ENCODE measurements at places on chromosomes 2 and 18.

DNA sequence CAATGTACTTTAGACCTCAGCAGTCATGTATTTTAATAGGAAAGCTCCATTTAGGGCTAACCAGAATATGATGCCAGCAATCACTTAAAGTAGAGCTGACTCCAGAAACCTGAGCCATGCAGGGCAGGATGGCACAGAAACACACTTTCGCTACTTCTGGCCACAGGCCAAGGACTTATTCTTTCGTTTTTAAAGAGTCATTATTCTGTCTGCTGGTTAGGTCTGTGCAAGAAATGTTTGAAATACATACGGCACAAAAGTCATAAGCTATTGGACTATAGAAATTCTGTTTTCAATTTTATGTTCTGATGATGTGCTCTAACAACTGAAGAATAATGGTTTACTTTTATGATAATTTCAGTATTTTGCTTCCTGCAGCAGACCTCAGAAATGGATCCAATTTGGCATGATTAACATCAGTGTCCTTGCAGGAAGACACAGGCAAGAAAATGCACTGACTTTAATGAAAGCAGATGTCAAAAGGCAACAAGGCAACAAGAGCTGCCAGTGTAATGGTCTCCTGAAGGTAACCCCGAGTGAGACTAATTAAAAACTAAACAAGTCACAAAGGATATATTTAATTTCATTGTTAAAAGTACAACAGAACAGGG, 114.4 kb upstream of the CHRNA1 start:
- DNase-seq: no peak

GRCh38 chr2:98327776-98328175, 18.5 kb upstream of the CNGA3 start:
- DNase-seq: no peak

DNA sequence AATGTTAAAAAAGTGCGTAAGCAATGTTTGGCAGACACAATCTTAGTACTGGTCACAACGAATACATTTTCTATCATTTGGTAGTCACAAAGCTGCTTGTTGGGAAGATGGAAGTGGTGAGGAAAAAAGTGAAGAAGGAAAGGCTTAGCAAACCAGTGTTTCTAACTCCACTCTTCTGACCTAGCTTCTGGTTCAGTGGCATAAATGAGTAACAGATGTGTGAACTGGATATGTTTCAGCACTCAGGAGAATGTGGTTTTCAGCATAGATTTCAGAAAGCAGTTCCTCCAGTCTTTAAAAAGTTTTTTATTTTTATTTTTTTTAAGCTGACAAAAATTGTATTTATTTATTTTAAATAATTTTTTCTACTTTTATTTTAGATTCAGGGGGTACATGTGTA, 357.1 kb downstream of the CPS1 start:
- no peak for DNase-seq

GRCh38 chr2:131094463-131095281, 1.4 kb upstream of the FAM168B start:
- DNase-seq: no peak

- DNase-seq: no peak
Measured at GRCh38 chr2:10240911-10241610, 61.6 kb upstream of the HPCAL1 start.

GRCh38 chr2:3251946-3252345, 125.7 kb downstream of the EIPR1 start:
- DNase-seq: no peak

GRCh38 chr2:131016826-131017741, 76.2 kb downstream of the FAM168B start:
- DNase-seq: no peak

- DNase-seq: no peak
Measured at GRCh38 chr2:240559286-240559685, 871 bp upstream of the DUSP28 start.

DNA sequence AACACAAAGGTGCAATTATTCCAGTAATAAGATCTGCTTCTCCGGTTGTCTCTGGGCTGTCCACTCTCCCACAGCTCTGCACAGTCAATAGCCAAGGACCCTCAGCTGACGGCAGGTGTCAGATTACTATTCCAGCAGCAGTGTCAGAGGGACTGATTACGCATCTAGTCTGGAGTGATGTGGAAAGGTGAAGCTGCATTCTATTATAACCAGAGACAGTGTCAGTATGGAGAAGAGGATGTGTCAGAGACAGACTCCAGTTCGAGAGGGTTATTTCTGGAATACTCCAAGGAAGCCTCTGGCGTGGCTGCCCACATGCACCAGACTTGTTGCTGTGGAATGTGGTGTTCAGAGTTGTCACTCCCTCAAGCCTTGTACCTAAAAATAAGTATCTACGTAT, 163.6 kb upstream of the TMEM200C start:
- no peak for DNase-seq

- DNase-seq: no peak
Measured at GRCh38 chr2:45541450-45541849, 69.6 kb downstream of the SRBD1 start.

DNA sequence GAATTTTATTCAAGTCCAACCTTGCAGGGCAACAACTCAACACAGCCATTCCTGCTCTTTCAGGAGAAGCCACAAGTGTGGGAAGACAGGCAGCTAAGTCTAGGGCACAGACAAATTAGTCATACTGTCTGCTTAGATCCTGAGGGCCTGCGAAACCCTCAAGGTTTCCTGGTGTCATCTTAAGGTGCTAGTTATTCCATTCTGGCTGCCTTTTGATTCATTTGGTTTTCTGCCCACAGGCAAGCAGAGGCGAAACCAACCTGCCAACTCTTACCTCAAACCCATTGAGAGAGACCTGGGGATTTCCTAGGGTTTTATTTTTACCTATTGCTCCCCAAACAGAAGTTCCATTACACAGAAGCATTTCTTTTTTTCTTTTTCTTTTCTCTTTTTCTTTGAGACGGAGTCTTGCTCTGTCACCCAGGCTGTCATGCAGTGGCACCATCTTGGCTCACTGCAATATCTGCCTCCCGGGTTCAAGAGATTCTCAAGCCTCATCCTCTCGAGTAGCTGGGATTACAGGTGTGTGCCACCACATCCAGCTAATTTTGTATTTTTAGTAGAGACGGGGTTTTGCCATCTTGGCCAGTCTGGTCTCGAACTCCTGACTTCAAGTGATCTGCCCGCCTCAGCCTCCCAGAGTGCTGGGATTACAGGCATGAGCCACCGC, 23.7 kb upstream of the SCYGR1 start:
- DNase-seq: no peak

- no peak for DNase-seq
Measured at GRCh38 chr2:232341739-232342126, 36.8 kb upstream of the ALPP start.

GRCh38 chr2:217279556-217279955, 419.7 kb upstream of the TNP1 start:
- no peak for DNase-seq

DNA sequence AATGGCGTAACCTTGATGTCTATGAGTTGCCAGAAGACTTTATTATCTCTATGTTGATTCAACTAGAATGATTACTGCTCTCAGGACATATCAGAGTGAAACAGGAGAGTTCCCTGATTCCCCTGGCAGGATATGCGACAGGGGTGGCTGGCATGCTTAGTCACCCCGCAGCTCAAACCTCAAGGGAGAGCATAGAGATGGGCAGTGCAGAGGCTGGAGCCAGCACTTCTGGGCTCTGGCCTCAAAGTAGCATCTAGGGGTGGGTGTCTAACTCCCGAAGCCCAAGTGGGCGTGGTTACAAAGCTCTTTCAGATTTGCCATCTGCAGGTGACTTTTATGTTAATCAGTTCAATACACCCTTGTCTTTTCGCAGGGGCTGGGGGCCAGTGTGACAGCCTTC, 391.6 kb downstream of the ADCYAP1 start:
- DNase-seq: no peak

DNA sequence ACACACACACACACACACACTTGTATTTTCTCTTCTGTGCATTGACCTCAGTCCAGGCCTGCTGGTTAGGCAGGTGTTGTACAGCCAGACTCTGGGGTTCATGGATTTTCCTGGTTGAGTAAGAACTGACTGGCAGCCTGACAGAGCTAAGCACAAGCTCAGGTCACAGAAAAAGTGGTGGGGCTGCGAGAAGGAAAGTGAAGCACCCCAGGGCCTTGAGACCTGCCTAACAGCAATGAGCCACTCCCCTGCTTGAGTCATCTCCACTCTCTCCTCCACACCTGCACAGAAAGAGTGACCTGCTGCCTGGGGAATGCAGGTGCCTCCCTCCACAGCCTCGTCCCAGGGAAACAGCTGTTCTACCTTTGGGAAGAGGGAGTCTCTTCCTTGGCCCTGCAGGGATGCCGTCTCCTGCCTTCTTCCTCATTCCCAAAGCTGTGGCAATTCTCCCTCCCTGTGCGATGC, 91.4 kb upstream of the LGALSL start:
- no peak for DNase-seq

DNA sequence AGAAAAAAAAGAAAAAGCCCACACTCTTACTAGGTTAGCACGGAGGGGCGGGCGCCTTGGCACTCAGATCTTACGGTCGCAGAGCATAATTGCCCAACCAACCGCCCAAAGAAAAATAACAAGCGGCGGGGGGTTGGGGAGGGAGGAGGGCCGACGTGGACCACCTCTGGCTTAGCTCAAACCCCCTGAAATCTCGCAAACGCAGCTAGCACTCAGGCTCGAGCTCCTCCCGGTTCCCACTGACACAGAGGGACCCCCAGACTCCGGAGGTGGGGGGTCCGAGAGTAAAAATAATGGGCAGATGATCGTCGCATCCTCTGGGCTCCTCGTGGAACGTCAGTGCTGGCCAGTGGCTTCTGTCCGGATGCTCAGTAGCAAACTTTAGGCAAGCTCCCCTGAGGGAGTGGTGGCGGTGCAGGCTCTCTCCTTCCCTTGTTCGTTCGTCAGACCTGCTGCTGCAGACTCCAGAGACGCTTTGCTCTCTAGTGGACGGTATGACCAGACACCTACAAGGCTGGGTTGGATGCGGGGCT, 12.0 kb downstream of the CATIP start:
- no peak for DNase-seq

GRCh38 chr2:187544371-187545080, 9.7 kb downstream of the TFPI start:
- DNase-seq: no peak

- no peak for DNase-seq
Measured at GRCh38 chr2:217479566-217479965, 523.2 kb downstream of the TNS1 start.

DNA sequence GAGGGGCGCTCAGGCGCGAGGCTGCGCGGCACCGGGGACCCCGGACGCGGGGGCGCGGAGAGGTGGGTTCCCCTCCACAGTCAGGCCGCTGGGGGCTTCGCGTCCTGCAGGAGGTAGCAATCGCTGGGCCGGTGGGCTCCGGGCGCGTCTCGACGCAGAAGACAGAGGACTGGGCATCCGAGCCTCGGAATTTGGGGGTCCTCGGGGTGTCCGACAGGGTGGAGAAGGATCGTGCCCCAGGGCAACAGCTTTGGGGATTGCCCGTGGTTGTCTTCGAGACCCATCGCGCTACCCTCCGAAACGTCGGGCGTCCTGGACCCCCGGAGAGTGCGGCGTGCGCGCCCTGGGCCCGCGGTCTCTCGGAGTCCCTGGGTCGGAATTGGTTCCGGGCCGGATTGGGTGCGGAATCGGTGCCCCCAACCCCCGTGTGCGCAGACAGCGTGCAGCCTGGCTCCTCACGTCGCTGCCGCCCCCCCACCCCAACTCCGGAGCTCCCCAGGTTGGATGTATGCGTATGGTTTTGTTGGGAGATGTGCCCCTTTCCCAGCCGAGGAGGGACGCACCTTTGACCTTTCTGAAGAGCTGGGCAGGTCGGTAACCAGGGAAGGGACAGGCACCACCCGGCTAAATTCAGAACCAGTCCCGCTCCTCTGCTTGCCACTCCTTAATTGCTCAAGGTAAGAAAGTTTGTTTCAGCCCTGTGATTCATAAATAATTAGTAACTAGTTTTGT, 750 bp downstream of the NPAS2 start:
- no peak for DNase-seq

DNA sequence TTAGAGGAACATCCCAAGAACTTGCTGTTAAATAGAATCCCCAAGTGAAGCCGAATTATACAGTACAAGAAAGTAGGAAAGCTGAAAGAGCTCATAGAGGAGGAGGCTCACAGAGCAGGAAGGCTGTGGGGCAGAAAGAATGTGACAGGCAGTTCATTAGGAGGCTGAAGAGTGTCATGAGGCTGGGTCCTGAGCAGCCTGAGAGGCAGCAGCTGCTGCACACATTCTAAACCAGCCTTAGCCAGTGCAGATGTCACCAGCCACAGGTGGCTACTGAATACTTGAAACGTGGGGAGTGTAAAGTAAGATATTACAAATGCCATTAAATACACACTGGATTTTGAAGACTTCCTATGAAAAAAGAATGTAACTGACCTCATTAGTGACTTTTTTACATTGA, 490.2 kb upstream of the KLHL29 start:
- no peak for DNase-seq

DNA sequence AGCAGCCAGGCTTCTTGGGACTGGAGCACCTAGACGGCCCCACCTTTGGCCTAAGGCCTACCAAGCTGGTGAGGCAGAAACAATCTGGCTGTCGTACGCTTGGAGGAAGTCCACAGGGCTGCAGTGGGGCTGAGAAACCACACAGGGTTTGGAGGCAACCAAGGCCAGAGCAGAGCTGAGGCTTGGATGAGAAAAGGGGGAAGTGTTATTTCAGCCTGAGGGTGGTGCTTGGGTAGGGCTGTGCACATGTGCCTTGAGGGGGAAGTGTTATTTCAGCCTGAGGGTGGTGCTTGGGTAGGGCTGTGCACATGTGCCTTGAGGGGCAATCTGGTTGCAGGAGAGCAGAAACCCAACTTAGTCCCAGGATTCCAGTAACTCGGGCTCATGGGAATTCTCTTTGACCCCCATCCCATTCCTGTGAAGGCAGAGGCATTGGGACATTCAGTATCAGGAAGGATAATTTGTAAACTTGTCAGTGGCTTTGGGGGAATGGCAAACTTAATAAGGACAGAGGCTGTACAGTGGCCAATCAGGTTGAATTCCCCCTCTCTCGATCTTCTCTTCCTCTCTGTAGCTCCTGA, 971 bp upstream of the FBXO41 start:
- DNase-seq: no peak

GRCh38 chr18:9117980-9118841, 15.7 kb downstream of the NDUFV2 start:
- no peak for DNase-seq

DNA sequence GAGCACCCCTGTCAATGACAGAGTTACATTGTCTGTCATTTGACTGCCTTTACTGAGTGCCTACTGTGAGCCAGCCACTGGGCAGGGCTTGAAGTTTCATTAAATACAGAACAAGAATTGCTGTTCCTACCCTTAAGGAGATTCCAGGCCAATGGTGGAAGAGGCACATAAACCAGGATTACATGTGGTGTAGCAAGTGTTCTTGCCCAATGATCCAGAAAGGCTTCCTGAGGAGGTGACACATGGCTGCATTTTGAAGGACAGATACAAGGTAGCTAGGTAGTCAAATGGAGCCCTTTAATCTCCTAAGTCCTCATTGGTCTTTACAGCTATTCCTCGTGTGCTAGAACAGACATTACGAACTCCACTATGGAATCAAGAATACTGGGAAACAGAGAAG, 312.7 kb downstream of the ETAA1 start:
- no peak for DNase-seq

Measured in urinary bladder (tissue), 4 donors.